ENCODE measurements at places on chromosomes 4 and X.

DNA sequence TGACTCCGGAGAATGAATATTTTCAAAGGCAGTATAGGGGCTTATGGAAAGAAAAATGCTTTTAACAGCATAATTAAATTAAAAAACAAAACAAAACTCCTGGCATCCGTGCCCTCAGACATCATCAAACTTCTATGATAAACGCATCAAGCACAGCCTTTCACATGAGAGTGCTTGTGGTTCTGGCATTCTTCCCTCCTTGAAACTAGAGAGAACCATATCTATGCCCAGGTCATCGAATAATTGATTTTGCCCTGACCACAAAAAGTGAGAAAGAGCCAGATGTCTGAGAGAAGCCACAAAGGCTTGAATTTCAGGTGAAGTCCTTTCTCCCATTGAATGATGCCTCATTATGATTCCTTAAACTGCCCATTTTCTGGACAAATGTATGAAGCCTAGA, 286.8 kb downstream of the CBLL2 start:
- no peak for DNase-seq

DNA sequence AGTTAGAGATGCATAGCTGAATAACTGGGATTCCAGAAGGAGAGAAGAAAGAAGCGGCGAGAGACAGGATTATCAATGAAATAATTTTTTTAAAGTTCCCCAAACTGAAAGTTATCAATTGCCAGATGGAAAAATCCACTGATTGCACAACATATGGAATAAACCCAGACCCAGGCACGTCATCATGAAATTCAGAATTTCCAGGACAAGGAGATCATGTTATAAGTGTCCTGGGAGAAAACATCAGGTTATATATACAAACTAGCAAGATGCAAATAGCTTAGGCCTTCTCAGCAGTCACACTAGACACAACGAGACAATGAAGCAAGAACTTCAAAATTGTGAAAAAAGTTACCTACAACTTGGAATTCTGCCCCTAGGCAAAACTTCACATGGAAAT, 200.0 kb downstream of the PALLD start:
- no peak for DNase-seq

DNA sequence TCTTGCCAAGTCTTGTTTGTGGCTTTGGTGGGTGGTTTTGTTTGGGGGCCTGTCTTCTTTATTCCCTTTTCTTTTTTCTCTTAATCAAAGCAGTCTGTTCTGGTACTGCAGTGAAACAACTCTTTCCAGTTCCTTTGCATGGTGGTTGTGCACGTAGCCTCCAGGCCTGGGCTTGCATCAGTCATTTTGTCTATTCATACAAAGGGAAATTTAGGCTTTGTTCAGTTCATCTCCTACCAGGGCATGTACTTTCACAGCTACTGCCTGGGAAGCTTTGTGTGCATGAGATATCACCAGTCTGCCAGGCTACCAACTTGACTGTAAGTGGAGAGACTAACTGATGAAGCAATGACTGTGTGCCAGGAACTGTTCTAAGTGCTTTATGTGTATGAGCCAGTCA, 8.5 kb downstream of the TRIM2 start:
- DNase-seq = no peak

GRCh38 chr4:141132709-141133145, 542 bp downstream of the RNF150 start:
- no peak for DNase-seq

- no peak for DNase-seq
Measured at GRCh38 chr4:145271194-145271593, 90.8 kb upstream of the OTUD4 start.

DNA sequence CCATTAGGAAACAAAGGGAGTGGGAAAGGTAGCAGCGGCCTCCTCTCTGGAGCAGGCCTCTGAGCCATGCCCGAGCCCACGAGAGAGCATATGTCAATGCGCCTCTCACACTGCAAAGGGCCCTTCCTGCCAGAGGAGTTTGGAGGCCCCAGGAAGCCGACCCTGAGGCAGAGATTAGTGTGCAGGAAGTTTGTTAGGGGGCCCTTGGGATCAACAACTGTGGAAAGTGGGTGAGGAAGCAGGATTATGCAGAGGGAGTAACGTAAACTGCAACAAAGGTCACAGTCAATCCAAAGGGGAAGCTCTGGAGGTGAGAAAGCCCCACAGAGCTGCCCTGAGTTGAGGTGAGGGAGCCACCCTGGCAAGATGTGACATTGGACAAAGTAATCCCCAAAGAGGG, 17.4 kb downstream of the RTL5 start:
- no peak for DNase-seq

GRCh38 chr4:54060116-54060515, 4.3 kb downstream of the CHIC2 start:
- DNase-seq = no peak

- no peak for DNase-seq
Measured at GRCh38 chrX:40237731-40238178, 140.0 kb upstream of the BCOR start.

DNA sequence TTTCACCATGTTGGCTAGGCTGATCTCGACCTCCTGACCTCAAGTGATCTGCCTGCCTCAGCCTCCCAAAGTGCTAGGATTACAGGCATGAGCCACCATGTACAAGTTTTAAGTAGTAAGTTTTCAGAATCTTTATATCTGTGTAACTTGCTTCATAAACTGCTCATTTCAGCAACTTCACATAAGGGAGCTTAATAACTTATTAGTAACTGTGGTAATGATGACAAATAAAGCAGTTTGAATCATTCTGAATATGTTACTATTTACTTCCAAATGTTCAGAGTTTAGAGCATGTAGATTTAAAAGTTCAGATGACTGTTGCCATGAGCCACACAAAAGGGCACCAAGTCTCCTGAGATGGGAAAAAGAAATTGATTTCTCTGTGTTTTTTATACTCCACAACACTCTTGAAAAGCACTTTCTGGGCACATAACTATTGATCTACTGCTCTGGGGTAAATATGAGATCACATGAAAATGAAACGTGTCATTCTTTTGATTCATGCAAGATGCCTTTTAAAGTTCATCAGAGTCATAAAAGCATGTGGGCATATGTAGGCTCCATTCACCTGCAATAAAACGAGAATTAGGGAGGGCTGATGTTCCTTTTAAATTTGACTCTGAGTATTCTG, 14.1 kb upstream of the CA5B start:
- DNase-seq = no peak

- no peak for DNase-seq
Measured at GRCh38 chrX:79138658-79139241, 5.7 kb upstream of the GPR174 start.

GRCh38 chrX:94524867-94525266, 850.9 kb downstream of the FAM133A start:
- DNase-seq = no peak

DNA sequence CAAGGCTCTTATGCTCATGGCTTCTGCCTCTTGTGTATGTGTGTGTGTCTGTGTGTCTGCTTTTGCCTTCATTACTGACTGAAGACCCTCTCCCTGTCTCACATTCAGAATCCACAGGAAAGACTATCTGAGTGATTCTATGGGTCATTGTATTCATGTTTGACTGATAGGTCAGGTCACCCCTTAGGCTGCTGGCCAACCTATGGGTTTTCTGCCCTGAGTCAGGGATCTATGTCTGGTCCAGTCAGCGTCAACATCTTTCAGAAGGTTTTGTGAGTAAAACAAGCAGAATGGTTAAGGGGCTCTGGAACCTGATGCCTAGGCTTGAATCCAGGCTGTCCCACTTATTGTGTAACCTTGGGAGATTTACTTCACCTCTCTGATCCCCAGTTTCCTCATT, 30.5 kb downstream of the NHSL2 start:
- no peak for DNase-seq

GRCh38 chrX:101057093-101057714, 5.3 kb upstream of the TRMT2B start:
- peak; percentile 47 for DNase-seq

GRCh38 chrX:2697306-2697705, 6.2 kb downstream of the CD99 start:
- DNase-seq = no peak

GRCh38 chrX:44020693-44021092, 47.5 kb upstream of the NDP start:
- no peak for DNase-seq

DNA sequence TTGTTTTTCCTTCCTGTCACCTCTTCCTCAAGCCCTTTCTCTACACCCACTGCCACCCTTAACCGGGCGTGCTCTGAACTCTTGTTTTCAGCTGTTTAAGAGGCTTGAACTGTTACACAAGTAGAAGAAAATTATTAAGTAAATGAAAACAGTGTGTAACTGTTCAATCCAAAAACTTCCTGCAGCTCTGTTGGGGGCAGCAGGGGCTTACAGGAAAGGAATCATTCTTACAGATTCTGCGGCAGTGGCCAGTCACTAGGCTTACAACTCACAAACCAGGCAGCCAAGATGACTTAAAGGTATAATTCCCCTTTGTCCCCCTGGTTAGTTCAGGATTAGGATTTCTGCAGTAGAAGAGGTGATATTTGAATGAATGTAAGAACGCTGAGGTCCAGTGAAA, 70.2 kb upstream of the ETNPPL start:
- DNase-seq = no peak

DNA sequence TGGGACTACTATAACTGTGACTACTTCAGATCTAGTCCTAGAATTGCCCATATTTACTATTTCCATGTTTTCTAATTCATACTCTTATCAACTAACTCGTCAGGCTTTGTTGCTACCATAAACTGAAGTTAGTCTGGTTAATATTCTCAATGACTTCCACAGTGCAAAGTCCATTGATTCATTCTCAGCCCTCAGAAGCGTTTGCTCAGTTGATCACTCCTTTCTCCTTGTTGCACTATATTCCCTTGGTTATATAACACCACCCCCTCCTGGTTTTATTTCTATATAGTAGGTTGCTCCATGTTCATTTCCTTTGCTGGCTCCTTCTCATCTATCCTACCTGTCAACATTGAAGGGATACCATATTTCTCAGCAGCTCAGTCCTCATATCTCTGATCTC, 27.2 kb upstream of the SLC6A14 start:
- DNase-seq = no peak

DNA sequence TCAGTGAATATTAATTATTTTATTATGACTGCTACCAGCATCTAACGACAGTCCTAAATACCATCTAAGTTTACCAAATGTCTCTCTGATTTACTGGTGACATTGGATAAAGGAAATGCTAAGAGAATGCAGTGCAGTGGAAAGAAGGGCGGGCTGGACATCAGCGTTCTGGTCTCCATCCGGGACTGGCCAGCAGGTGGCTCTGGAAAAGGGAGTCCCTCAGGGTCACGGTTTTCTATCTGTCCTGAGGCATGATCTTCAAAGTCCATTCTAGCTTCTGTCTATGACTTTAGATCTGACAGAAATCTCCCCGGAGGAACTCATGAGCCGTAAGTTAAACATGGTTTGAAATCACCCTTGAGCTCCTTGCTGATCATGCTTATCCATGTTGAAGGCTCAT, 3.3 kb downstream of the TRIM2 start:
- DNase-seq = no peak

DNA sequence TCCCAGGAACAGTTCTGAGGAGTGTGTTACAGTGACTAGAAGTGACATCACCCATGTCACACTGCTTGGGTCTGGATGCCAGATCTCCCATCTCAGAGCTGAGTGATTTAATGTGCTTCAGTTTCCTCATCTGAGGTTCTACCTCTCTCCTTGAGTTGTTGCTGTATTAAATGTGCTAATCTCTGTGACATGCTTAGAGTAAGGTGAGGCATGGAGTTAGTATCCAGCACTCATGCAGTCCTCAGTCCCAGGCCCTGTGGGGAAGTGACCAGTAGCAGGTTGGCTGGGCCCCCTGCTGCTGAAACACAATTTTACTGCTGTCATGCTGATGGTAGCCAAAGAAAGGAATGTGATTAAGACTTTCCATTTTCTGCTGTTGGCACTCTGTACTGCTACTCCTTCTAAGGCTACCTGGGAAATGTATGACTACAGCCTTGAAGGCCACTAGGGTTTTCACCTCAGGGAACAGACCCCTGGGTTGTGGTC, 639.6 kb downstream of the MID1IP1 start:
- DNase-seq = no peak

DNA sequence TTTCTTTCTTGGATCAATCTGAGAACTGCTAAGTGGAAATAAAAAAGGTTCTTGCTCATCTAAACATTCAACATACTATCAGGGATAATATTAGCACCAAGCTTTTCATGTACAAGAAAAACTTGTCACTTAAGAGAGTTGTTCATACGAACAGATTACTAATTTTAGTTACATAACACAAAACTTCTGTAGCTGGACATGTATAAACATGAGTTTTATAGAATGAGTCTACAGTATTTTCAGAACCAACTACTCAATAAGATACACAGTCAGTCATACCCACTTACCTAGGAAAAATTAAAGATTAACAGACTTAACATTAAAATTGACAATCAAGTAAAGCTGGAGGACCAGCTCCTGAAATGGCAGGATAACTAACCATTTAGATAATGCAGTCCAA, 540.1 kb upstream of the FAM241A start:
- DNase-seq = no peak

DNA sequence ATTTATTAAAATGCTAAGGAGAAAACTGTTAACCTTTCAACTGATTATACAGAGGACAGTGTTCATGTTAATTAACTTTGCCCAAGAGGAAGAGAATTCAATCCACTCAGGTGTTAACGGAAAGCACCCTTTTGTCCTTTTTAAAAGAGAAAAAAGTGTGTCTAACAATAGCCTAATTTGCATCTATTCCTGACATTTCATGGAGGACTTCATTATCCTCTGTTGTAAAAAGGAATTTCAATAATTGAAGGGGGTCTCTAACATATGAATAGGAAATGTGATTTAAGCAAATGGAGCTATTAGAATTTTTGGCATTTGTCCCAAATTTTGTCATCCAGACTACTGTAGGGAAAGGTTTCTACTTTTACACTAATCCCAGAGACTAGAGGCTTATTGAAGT, 44.6 kb upstream of the GC start:
- no peak for DNase-seq

- no peak for DNase-seq
Measured at GRCh38 chr4:3709061-3709845, 56.9 kb upstream of the ADRA2C start.

DNA sequence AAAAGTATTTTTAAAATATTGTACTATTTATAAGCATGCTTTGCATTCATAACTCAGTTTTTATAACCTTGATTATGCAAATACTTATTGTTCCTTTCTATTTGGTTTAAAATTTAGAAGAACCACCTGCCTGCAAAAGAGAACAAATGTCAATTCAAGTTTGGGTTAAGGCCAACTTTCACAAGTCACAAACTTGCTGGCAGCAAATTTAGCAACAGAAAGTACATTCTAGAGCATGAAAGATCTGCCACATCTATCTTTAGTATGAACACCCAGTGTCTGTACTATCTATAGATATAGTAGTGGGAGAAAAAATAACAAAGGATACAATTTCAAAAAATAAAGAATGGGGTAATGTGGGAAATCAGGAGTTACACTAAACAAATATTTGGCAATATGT, 1014.2 kb downstream of the C4orf33 start:
- no peak for DNase-seq

- no peak for DNase-seq
Measured at GRCh38 chr4:110224812-110225211, 26.4 kb upstream of the ELOVL6 start.

- no peak for DNase-seq
Measured at GRCh38 chrX:8849458-8849857, 48.3 kb upstream of the FAM9A start.

- DNase-seq = no peak
Measured at GRCh38 chr4:76278583-76278982, 27.1 kb downstream of the FAM47E start.

All from bone marrow (tissue), 2 donors.